ENCODE measurements at places on chromosomes 7 and 10.

DNA sequence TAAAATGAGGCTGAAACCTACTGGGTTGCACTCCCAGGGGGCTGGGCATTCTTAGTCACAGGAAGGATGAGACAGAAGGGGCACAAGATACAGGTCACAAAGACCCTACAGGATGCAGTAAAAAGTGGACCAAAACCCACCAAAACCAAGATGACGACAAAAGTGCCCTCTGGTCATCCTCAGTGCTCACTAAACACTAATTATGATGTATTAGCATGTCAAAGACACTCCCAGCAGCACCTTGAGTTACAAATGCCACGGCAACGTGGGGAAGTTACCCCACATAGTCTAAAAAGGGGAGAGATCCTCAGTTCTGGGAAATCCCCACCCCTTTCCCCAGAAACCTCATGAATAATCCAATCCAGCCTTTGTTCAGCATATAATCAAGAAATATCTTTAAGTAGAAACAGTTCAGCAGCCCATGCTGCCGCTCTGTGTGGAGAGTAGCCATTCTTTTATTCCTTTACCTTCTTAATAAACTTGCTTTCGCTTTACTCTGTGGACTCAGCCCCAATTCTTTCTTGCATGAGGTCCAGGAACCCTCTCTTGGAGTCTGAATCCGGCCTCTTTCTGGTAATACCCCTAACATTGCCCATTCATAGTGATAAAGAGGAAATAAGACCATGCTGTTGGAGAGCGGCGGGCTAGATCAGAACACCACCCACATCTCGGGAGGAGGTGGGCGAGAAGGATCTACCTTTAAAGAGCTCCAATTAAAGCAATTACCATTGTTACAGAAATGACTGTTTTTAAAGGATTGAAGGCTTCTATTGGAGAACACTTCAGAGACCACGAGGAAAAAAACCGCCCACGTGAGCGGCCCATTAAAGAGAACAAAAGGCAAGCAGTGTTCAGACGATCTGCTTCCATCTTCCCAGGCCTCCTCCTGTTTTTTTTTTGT lies 170.9 kb downstream of the USP6NL start:
- DNase-seq: no peak

DNA sequence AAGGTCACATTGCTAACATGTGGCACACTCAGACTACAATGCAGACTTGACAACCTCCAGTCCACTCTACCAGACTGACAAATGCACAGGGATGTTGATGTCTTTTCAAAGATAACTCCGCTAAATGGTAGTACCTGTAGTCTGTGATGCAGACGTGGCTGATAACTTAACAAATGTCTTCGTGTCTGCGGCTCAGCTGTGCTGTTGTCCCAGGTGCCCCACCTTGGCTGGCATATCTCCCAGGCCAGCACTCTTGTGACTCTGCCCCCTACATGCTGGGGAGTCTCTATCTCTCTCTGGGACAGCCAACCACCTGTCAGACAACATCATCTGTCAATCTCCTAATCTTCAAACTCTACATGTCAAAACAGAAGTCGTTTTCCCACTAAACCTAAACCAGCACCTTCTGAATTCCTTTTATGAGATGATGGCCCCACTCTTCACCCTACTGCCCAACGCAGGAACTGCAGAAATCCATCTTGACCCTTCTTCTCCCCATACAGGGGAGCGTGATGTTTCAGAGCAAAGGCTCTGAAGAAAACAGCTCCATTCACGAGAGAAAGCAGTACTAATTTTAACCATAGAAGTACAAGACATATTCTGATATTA lies 156.4 kb downstream of the USP6NL start:
- no peak for DNase-seq

- DNase-seq: no peak
Observed at GRCh38 chr7:46162609-46163008, 241.5 kb upstream of the IGFBP3 start.

- DNase-seq: no peak
Observed at GRCh38 chr10:16192337-16192736, 244.5 kb upstream of the PTER start.

Data from ACHN (cell line).